Psoas muscle (tissue), 8 donors: ENCODE measurements at places on chromosomes 2 and 18.
A peak's percentile ranks its signal among the peaks of the same experiment; 100 is the strongest.

GRCh38 chr2:181685150-181685688 is 4.9 kb upstream of the NEUROD1 start:
- H3K36me3 ChIP-seq: no peaks in the 10 kb centered on the region
- no peak overlapping the region for H3K4me3 ChIP-seq
- no peak overlapping the region for H3K27ac ChIP-seq
- peaks cover under 1% of the 10 kb centered on the region for H3K27me3 ChIP-seq
- H3K4me1 ChIP-seq: no peaks in the 10 kb centered on the region

GRCh38 chr2:109409321-109410038 is 204.3 kb downstream of the SEPTIN10 start:
- DNase-seq: no peak
- H3K27ac ChIP-seq: no peak overlapping the region
- H3K4me3 ChIP-seq: no peak overlapping the region
- peaks cover 5% of the 10 kb centered on the region for H3K4me1 ChIP-seq

DNA sequence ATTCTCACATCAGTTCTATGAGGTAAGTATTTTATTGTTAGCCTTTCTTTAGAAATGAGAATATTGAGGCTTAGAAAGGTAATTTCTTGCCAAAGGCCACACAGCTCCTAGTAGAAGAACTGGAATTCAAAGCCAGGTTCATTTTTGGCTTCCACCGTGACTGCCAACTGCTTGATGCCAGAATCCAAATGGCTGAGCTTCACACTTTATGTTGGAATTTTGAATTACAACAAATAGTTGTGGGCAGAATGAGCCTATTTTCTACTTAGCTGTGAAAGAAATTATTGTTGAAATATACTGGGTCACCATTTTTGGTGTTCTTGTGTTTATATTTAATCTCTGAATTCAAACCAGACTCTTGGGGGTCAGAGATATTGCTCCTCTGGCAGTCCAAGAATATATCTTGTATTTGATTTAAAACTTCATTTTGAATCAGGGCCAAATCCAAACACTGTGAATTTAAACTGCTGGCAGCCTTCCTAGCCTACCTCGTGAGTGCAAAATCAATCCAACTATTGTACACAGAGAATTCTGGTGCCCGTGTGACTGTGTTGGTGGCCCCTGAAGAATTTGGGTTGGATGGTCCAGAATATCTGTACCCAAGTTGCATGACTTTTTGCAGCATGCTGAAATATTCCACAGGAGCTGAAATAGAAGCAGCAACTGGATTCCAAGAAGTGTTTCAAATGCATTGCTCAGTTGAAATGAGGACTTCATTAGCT is 35.6 kb upstream of the LPIN1 start:
- H3K4me1 ChIP-seq: peaks cover 7% of the 10 kb centered on the region
- H3K4me3 ChIP-seq: no peak overlapping the region
- no peak overlapping the region for H3K27ac ChIP-seq
- H3K27me3 ChIP-seq: no peaks in the 10 kb centered on the region
- DNase-seq: no peak

- no peaks in the 10 kb centered on the region for H3K27me3 ChIP-seq
- no peak overlapping the region for H3K4me3 ChIP-seq
- DNase-seq: no peak
- no peaks in the 10 kb centered on the region for H3K36me3 ChIP-seq
- no peak overlapping the region for H3K27ac ChIP-seq
These were observed 27.2 kb upstream of the GCFC2 start for GRCh38 chr2:75737961-75738360.

GRCh38 chr2:9251154-9252001 is 44.8 kb downstream of the ASAP2 start:
- H3K4me1 ChIP-seq: peaks cover 11% of the 10 kb centered on the region
- no peaks in the 10 kb centered on the region for H3K36me3 ChIP-seq
- no peaks in the 10 kb centered on the region for H3K27me3 ChIP-seq
- DNase-seq: peak; percentile 44
- H3K27ac ChIP-seq: peak overlapping the region; percentile 46
- H3K4me3 ChIP-seq: no peak overlapping the region

GRCh38 chr18:8139127-8139527 is 470.1 kb upstream of the RAB12 start:
- peak overlapping the region; percentile 3 for H3K27ac ChIP-seq
- H3K4me3 ChIP-seq: no peak overlapping the region
- H3K27me3 ChIP-seq: no peaks in the 10 kb centered on the region

DNA sequence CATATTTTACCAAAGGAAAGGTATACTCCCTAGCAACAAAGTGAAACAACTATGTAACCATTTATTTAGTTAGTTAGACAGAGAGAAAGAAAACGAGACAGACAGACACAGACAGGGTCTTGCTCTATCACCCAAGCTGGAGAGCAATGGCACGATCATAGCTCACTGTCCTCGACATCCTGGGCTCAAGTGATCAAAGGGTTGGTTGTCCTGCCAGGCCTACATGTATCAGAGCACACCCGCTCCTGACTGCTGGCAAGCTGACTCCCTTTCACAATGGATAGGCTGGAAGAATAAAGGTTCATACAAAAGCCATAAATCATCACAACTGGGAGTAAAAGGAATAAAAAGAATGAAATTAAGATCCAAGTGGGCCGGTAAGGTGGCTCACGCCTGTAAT is 53.5 kb downstream of the ATL2 start:
- no peaks in the 10 kb centered on the region for H3K36me3 ChIP-seq
- no peak for DNase-seq
- H3K27me3 ChIP-seq: no peaks in the 10 kb centered on the region
- H3K27ac ChIP-seq: no peak overlapping the region
- peaks cover 18% of the 10 kb centered on the region for H3K4me1 ChIP-seq

GRCh38 chr2:27730261-27730662 is 41.3 kb upstream of the MRPL33 start:
- H3K27ac ChIP-seq: no peak overlapping the region
- no peak overlapping the region for H3K4me3 ChIP-seq
- no peaks in the 10 kb centered on the region for H3K27me3 ChIP-seq
- DNase-seq: no peak
- peaks cover 5% of the 10 kb centered on the region for H3K4me1 ChIP-seq

GRCh38 chr18:13642440-13642827 is 83.9 kb downstream of the FAM210A start:
- DNase-seq: no peak
- H3K36me3 ChIP-seq: peaks cover 5% of the 10 kb centered on the region
- peaks cover 1% of the 10 kb centered on the region for H3K27me3 ChIP-seq
